ENCODE measurements at places on chromosomes 1 and 21. TPM values are rescaled to one million over a fixed set of nuclear protein-coding genes. Genes with fewer than 3 reads are reported as not detected.

CAPN9 gene
- polyA plus RNA-seq: 0.64 TPM

NLRP3 gene
- 0.64 TPM for polyA plus RNA-seq

GRCh38 chr1:156922986-156923669 lies 2.7 kb downstream of the LRRC71 start:
- no peak for DNase-seq

DNA sequence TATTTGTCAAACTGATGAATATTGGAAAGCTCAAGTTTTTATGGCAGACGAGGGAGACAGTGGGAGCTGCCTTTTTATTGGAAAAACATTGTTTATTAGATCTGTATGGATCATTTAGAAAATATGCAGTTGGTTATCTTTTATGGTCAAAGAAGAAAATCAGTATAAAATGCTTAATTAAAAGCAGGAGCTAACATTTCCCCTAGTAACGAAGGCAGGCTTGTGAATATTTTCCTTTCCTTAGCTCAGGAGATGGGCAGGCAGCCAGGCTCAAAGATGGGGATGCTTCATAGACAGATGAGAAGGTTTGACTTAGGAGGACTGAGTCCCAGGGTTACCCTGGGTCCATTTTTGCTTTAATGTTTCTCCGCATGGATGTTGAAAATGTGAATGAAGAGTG lies 26.0 kb downstream of the ROR1 start:
- DNase-seq: no peak

DNA sequence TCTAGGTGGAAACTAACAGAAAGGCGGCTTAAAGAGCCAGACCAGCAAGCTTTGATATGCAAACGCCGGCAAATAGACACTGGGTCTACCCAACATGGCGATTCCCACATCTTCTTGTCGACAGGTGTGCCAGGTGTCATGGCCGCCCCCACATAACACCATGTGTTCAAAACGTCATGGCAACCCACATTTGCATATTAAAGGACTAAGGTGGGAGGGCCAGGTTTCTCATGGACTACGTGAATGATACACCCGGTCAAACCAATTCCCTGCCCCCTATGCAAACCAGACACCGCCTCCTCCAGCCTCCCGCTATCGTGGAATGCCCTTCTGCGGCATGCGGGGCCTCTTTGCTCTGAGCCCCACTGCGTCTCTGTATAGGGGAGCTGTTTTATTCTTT lies 41.3 kb downstream of the ICOSLG start:
- no peak for DNase-seq

- peak; percentile 40 for DNase-seq
Measured at GRCh38 chr21:39869141-39869818, 2.0 kb downstream of the PCP4 start.

DNA sequence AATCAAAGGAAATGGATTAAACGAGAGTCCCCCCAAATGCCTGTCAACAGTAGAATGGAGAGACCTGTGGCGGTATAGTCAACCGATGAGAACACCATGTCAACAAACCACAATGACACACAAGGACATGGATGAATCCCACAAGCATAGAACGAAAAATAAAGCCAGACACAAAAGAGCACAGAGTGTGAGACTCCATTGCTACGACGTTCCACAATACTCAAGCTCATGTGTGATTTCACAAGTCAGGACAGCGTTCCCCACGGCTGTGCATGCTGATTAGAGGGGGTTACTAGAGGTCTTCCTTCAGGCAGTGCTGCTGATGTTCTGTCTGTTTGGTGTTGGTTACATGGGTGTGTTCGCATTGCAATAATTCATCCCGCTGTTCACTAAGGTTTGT lies 5.8 kb upstream of the PLA2G2D start:
- DNase-seq: no peak

GRCh38 chr1:241776911-241777310 lies 71.1 kb upstream of the EXO1 start:
- no peak for DNase-seq

DNA sequence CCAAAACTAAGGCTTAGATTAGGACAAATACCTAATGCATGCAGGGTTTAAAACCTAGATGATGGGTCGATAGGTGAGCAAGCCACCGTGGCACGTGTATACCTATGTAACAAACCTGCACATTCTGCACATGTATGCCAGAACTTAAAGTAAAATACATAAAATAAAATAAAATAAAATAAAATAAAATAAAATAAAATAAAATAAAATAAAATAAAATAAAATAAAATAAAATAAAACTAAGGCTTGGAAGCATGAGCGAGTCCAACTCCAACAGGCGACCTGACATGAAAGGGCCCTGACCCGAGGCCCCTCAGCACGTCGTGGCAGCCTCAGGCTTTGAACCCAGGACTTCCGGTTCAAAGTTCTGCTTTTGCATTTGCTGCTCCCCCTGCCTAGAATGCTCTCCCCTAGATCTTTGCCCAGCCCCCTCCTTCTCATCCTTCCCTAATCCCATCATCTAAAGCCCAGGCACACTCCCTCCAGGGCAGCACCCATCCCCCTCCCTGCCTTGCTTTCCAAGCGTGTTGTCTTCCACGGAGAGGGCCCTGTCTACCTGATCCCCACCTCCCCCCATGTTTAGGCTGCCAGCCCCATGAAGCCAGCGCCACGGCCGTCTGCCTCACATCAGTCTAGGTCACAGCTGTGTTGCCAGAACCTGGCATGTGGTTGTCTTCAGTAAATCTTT lies 64.3 kb downstream of the TAS1R2 start:
- DNase-seq: no peak

DNA sequence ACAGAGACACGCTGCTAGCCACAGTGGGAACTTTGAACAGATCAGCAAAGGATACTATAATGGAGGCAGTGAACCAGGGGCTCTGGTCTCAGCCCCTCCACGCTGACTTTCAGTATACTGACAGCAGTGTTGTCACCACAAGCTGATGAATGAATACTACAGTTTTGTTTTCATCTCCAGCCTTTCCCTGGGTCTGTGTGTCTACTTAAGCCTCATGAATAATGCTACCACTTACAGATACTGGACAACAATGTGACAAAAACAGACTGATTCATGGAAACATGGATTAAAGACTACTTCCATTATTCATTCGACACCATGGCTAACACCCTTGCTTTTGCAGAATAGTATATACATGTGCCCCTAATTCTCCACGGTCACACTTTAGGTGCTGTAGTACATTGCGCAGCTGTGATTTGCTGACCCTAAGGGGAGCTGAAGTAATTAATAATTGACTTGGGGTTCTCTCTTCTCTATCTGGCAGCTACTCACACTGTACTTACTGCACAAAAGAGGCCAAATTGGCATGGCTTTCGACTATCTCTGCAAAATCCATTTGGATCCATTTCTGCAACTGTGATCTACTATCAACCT lies 203.2 kb upstream of the LYPLAL1 start:
- DNase-seq: no peak

All from adrenal gland (tissue), 19 donors.